ENCODE measurements at places on chromosomes 1 and 21.

GRCh38 chr1:172613294-172613693 lies 45.6 kb upstream of the FASLG start:
- DNase-seq = no peak

- no peak for DNase-seq
Measured at GRCh38 chr1:182890927-182891610, 51.9 kb downstream of the DHX9 start.

GRCh38 chr1:17181781-17182464 lies 23.0 kb upstream of the PADI1 start:
- DNase-seq = no peak

- no peak for DNase-seq
Measured at GRCh38 chr1:201245082-201245481, 38.2 kb upstream of the PKP1 start.

DNA sequence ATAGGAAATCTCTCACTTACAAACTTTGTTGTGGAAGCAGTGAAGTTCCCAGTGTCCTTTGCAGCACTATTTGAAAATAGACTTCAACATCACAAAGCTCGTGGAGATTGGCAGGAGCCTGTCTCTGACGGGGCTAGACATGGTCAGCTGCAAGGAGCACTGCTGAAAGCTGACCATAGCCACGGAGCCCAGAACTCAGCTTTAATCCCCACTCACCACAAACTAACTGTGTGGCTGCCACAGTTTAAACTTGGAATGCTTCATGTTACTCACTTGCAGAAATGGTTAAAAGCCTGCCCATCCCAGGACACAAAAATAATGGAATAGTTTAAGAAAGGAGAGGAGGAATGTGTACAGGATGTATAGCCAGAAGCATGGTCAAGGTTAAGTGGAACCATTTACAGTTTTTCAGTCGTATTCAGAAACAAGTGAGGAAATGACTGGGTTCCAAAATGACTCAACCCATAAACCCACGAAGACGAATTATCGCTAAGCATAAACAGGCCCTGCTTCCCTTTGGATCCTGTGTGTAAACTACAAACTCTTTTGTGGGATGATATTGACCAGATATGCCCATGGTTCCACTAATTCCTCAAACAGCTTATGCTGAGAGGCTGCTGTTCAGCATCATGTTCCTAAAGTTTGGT lies 18.2 kb downstream of the DNALI1 start:
- DNase-seq = peak; percentile 32

DNA sequence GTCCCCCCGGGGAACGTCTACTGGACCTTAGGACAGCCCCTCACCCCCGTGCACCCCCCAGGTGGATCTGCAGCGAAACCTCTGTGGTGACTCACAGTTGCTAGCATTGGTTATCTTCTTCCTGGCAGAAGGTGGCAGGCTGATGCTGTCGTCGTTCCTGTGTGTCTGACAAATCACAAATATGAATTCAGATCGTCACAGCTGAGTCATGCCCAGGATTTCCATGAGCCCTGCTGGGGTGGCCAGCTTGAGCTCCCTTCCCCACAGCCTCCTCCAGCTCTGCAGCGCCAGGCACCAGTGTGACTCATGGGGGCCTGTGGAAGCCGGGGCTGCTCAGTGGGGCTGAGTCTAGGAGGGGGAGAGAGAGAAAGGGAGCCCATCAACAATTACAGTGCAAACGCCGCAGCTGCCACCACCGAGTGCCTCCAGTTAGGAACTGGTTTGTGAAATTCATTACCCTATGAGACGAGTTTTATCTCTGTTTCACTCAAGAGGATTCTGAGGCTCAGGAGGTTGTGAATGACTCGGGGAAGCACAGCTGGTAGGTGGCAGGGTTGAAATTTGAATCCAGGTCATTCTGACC lies 197.9 kb downstream of the DYRK1A start:
- peak; percentile 88 for DNase-seq

DNA sequence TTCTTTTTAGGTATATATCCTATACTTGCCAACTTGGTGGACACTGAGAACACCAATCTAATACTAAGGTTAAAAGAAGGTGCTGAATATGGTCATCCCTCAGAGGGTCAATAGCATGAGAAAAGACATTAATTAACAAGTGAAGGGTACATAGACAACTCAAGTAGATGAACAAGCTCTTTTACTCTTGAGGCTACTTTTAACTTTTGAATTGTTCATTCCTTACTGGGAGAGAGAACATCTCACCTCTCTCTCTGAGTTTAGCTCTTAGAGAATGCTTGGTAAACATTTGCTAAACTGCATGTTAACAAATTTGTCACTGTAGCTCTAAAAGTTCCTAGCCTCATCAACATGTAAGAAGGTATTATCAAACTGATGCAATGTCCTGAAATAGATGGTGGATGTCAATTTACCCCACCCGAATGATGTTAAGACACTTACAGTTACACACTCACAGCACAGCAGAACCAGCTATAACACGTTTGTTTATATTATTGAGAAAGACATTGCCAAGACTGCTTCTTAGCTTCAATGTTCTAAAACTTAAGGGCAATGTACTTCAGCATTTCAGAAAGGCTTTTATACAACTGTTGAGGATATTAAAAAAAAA lies 35.9 kb downstream of the HEATR1 start:
- DNase-seq = no peak

DNA sequence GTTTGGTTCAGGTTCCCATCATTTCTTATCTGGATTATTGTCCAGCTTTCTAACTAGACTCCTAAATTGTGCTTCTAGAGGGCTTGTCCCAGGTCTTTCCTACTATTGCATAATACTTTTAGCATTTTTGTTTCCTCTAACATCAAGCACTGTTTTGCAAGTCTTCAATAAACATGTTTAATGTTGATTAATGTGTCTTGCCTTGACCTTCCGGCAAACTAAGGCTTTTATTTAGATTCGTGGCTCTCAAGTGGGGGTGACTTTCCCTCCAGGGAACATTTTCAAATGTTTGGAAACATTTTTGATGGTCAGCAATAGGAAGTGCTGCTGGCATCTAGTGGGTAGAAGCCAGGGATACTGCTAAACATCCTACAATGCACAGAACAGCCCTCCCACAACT lies 90.7 kb downstream of the RPE65 start:
- no peak for DNase-seq
